ENCODE measurements at places on chromosomes 5 and 9. TPM values are rescaled to one million over a fixed set of nuclear protein-coding genes. Genes with fewer than 3 reads are reported as not detected.

- H3K27me3 ChIP-seq, result no peaks in the 10 kb centered on the region
- H3K4me1 ChIP-seq, result peaks cover 4% of the 10 kb centered on the region
- DNase-seq, result no peak
- no peaks in the 10 kb centered on the region for H3K36me3 ChIP-seq
- H3K27ac ChIP-seq, result no peak overlapping the region
These were observed 87.5 kb upstream of the TLE1 start for GRCh38 chr9:81776834-81777233.

IFNA2 gene
- total RNA-seq, result not detected

CAMK4 gene
- 11.8 TPM for total RNA-seq

DNM1 gene
- total RNA-seq, result 33.4 TPM

SHROOM1 gene
- 17.7 TPM for total RNA-seq

NUTM2G gene
- total RNA-seq, result not detected

All from vagina (tissue), 2 donors.